CD4-positive, alpha-beta T cell (primary cell): ENCODE measurements at places on chromosomes 6 and 20.

DNA sequence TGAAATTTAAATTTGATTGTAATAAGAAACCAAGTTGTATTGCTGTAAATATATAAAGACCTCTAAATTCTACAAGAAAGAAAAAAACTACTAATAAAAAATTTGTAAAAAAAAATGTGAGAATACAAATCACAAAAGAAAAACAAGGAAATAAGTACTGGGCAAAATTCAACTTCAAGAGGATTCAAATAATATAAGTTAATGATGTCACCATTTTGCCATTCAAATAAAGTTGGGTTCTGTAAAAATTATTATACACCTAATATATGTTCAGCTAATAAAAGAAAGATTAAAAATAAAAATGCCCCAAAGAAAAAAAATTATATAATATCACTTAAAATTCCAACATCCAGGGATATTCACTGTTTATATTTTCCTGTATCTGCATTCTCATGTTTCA lies 47.0 kb upstream of the BMP5 start:
- no peak for DNase-seq

DNA sequence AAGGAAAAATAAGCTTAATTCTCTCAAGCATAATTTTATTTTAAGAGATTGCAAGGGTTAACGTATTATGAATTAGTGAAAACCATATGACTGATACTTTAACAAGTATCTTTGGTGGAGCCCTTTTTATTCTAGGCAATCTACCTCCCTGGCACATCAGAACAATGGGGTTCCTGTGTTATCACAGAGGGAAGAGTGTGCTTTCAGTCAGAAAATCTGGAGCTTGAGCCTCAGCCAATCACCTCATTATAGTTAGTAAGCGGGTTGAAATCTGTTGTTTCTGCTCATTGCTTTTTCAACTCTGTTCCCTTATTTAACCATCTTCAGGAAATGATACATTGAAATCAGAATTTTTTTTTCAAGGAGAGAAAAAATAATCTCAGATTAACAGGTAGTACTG lies 391 bp downstream of the ADGRF1 start:
- DNase-seq = no peak

GRCh38 chr6:14280766-14281293 lies 163.3 kb downstream of the CD83 start:
- no peak for DNase-seq

DNA sequence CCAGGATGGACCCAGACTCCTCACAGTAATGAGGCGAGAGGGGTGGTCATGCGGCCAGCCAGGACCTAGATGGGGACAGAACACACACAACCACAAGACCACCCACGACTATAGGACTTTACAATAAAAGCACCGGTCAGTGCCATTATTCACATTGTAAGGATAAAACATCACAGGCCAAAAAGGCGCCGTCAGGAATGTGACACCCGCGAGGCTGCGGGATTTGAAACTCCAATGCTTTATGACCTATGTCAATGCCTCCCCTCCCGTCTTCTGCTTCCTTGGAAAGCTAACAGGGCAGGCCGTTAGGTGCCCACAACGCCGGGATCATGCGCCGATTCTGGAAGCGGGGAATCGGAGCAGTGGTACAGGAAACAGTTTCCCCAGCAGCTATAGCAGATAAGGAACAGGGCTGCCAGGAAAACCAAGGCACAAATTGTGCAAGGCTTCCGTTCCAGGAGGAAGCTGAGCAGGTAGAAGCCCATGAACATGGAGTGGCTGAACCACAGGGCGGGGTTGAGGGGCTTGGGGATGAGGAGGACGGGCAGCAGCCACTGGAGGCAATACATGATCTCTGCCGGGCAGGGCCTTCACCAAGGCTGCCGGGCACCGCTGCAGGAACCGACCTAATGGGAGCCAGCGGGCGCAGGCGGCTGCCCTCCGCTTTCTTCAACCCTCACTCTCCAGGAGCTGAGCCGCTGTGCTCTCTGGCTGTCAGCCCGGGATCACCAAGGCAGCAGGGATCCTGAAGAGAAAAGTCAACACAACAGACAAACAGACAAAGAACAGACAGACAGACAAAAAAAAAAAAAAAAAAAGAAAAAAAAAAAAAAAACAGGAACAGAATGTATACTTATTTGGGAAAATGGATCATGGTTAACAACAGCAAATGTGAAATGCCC lies 2.2 kb upstream of the NNAT start:
- DNase-seq = peak; percentile 23

DNA sequence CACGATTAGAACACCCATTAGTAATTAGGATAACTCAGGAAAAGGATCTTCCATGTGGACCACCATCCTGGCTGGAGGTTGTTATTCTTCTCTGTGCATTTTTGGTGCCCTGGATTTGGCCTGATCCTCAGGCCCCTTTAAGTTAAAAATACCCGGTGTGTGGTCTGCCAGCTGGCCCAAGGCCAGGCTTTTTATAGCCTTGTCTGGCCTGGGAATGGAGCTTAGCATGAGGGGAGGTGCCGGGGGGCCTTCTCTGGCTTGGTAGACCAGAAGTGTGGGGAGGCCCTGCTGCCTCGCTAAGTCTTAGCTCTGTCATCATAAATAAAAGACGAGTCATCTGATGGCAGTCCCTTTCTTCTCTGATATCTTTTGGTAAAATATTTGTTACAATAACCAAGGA lies 71.4 kb downstream of the ARID1B start:
- no peak for DNase-seq

- no peak for DNase-seq
Observed at GRCh38 chr6:71406865-71407860, 118.6 kb downstream of the OGFRL1 start.

- no peak for DNase-seq
Observed at GRCh38 chr20:12775041-12775440, 233.7 kb upstream of the SPTLC3 start.

DNA sequence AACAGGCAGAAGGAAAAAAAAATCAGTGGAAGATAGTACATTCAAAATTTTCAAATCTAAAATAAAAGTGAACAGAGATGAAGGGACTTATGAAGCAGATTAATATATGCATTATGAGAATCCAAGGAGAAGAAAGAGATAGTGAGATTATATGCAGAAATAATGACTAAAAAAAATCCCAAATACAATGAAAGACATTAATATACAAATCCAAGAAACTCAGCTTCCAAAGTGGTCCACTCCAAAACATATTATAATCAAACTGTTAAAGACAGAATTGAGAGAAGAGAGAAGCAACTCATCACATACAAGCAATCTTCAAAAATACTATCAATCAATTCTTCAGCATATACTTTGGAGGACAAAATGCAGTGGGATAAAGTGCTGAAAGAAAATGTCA lies 73.5 kb upstream of the CARMIL1 start:
- DNase-seq = no peak

- no peak for DNase-seq
Observed at GRCh38 chr6:15299430-15300131, 53.7 kb downstream of the JARID2 start.

DNA sequence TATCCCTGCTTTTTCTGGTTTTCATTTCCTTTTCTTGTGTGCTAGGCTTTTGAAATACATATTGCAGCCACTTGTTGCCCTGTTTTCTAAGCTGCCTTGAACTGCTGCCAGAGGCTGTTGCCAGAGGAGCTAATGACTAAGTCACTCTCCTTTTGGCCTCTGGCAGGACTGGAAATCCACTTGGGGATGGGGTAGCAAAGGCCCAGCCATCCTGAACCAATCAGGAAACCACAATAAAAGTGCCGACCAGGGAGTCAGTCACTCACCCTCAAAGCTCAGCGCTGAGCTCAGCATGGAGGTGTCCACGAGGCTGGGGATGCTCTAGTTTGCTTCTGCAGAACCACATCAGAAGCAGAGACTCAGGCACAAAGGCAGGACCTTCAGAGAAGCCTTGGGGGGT lies 813.0 kb downstream of the DHX35 start:
- no peak for DNase-seq

GRCh38 chr6:18203786-18204185 lies 48.6 kb downstream of the KDM1B start:
- no peak for DNase-seq

GRCh38 chr6:40340957-40341356 lies 246.2 kb downstream of the LRFN2 start:
- no peak for DNase-seq

DNA sequence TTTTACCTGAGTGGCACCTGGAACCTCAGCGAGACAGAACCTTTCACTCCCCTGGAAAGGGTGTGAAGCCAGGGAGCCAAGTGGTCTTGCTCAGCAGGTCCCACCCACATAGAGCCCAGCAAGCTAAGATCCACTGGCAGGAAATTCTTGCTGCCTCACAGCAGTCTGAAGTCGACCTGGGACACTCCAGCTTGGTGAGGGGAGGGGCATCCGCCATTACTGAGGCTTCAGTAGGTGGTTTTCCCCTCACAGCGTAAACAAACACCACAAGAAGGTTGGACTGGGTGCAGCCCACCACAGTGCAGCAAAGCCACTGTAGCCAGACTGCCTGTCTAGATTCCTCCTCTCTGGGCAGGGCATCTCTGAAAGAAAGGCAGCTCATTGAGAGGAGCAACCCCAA lies 134.7 kb upstream of the RSPO3 start:
- DNase-seq = no peak

GRCh38 chr20:33203444-33203843 lies 13.7 kb upstream of the BPIFA3 start:
- no peak for DNase-seq

DNA sequence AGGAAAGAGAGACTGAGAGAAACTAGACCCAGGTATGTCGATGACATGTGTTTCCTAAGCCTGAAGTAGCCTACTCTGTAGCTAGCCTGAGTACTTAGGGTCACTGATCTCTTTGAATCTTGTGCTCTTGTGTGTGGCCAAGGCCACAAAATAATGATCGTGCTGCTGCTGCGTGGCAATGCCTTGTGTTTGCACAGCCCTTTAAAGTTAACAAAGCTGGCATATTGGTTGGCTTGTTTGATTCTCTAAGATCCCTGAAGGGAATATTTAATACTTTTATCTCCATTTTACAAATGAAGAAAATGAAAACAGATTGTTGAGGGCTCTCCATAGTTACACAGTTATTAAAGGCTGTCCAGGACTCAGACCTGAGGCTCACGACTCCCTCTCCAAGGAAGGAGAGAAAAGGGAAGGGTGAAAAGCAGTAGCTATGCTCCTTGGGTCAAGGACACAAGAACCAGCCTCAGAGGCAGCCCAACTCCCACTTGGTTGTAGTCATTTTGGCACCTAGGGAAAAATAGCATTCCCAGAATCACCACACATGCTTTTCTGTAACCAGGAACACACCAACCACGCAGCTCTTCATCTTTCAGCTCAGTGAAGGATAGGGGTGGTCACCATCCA lies 130.7 kb downstream of the LRFN2 start:
- no peak for DNase-seq

DNA sequence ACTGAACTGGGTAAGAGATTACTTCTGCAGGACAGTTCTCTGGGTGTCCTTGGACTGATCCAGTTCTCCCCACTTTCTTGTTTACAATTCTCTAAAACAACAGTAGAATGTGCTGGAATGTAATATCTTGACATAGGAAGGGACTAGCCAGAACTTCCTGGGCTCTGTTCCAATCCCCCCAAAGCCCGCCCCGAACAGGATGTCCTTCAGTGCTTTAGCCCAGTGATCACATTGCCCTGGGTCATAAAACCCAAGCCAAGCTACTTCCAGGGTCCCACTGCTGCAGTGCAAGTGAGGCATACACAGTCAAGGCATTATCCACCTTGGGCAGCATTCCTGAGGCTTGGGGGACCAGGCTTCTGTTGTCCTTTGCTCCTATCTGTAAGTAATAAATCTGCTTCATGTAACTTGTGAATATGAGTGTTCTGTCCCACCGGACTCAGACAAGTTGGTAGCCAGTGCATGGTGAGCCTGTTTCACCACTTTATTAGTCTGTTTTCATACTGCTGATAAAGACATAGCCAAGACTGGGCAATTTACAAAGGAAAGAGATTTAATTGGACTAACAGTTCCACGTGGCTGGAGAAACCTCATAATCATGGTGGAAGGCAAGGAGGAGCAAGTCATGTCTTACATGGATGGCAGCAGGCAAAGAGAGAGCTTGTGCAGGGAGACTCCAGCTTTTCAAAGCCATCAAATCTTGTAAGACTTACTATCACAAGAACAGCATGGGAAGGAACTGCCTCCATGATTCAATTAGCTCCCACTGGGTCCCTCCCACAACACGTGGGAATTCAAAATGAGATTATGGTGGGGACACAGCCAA lies 23.5 kb downstream of the FITM2 start:
- no peak for DNase-seq

DNA sequence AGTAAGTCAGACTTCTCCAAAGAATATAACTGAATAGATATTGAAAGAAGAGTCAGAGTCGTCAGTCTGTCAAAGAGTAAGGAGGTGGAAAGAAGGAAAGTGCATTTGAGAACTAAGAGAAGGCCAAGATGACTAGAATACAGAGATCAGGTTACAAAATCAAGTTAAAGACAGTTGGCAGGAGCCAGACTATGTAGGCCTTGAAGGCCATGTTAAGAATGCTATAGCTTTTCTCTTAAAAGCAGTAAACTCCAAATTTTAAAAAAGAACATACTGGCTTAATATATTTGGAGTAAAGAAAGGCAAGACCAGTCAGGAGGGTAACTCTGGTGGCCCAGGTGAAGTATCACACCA lies 68.8 kb downstream of the IBTK start:
- no peak for DNase-seq

- DNase-seq = no peak
Observed at GRCh38 chr6:89895276-89895874, 1.1 kb downstream of the GJA10 start.

GRCh38 chr20:56588996-56589395 lies 40.1 kb upstream of the TFAP2C start:
- DNase-seq = no peak

GRCh38 chr20:63327231-63327745 lies 33.9 kb downstream of the CHRNA4 start:
- DNase-seq = no peak

DNA sequence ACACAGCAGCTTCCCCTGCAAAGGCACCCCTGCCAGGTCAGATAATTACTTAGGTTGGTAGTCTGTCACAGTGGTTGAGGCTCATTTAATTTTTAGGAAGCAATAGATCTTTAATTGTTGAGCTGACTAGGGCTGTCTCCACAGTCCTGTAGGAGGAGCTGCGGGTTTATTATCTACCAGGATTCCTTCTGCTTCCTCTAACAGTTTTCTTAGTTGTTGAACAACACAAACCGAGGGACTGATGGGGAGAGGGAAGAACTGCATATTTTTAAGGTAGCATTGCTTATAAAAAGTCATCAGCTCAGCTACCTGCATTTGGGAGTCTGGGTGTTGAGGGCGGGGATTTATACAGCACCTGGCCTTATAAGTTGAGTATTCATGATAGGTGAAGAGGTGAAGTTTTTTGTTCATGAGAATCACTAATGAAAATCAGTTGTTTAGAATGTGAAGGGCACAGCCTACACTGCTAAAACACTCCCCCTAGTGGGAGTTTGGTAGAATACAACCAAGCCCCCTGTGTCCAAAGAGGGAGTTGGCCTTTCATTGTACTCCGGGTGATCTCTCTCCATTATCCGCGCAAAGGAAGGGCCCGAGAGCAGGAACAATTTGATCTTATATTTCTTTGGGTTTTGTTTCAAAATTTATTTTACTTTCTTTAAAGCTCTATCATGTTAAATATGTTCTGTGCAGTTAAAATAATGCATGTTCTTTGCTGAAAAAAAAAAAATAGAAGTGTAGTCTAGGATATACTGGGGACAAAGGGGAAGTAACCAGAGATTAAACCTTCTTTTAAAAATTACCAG lies 69.6 kb downstream of the SSR1 start:
- peak; percentile 16 for DNase-seq
